Activated T-helper 9 cell treated with anti-CD3 and anti-CD28 coated beads, Interleukin-2, amount 50 U/mL, for 16 hours (primary cell): ENCODE measurements at places on chromosomes 6 and 20.

DNA sequence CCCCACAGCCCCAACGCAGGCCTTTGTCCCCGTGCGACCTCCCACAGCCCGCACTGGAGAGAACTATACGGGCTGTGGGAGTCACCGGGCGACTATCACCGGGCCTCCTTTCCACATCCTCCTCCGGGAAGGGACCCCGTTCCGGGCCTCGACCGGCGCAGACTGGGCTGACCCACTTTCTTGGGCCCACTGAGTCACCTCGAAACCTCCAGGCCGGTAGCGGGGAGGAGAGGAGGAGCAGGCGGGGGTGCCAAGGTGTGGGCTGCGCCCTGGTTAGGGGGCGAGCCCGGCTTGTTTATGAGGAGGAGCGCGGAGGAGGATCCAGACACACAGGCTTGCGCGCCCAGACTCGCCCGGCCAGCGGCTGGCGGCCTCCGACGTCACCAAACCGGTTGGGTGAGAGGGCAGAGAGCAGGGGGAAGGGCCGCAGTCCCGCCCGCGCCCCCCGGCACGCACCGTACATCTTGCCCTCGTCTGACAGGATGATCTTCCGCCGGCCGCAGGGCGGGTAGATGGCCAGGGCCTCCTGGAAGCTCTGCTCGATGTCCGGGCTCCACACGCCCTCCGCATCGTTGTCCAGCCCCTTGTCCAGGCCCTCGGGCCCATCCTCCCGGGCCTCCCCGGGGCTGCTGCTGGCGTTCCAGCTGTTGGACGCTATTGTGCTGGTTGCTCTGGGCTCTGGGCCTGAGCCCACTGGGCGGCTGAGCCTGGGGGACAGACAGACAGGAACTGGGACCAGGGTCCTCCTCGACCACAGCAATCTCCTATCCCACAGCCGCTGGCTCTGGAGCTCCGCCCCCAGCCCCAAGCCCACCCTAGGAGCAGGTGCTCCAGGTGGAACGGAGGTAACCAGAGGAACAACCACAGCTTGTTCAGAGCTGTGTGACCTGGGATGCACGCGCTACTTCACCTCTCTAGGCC is 10.6 kb downstream of the TEAD3 start:
- no peak for DNase-seq

DNA sequence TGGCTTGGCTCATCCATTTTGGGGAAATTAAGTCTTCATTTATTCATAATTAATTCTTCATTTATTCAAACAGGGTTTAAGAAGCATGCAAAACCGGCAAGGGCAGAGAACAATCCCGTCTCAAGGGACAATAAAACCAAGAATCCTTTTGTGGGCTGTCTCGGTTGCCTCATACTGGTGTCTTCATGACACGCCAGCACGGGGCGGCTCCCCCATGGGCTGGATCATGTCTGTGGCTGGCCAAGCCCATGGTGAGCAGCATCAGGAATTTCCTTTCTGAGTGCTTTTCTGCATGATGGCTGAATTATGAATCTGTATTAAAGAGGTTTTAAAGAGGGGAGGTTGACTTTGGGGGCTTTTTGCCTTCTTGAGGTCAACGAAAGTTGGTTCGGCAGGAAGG is 38.3 kb upstream of the DUSP22 start:
- DNase-seq = no peak

DNA sequence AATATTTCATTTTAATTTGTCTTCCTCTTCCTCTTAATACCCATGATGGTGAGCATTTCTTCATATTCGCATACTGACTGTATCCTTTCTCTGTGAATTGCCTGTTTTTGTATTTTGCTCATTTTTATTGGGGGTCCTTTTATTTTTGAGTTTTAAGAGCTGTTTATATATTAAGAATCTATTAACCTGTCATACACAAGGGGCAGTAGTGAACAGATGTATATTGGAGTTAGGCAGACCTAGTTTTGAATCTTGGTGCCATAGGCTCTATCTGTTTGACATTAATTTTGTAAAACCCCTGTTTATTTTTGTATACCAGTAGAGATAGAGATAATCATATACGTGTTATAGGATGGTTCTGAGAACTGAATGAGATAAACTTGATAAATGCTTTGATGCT is 3.1 kb upstream of the WFDC5 start:
- no peak for DNase-seq

- DNase-seq = no peak
Observed at GRCh38 chr6:146200176-146200575, 171.3 kb downstream of the GRM1 start.

DNA sequence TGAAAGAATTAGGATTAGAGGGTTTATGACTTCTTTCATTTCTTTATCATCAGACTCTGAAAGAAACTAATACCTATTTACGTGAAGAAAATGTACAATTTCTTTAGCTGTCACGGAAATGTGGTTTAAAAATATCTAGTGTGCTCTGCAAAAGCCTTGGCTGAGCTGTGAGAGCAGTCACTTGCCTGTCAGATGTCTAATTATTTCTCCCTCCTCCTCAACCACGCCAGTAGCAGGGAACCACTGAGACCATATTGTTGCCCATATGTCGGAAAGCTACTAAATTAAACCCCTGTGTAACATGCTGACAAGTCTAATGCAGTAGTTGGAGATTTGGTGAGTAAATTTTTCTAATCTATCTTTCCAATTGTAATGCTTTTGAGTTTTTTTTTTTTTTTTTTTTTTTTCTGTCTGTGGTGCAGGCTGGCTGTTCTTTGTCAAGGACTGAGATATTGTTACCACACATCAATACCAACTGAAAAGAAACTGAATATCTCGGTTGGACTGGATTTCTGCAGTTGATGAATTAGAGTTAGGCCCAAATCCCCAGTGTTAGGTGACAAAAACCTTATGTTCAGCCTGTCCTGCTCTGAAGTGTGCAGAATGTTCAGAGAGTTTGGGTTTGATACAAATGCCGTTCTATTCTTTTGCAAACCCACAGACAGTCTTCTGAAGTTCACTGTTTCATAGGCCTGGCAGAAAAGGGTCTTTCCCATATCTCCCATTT is 302.9 kb upstream of the SYNCRIP start:
- DNase-seq = no peak

DNA sequence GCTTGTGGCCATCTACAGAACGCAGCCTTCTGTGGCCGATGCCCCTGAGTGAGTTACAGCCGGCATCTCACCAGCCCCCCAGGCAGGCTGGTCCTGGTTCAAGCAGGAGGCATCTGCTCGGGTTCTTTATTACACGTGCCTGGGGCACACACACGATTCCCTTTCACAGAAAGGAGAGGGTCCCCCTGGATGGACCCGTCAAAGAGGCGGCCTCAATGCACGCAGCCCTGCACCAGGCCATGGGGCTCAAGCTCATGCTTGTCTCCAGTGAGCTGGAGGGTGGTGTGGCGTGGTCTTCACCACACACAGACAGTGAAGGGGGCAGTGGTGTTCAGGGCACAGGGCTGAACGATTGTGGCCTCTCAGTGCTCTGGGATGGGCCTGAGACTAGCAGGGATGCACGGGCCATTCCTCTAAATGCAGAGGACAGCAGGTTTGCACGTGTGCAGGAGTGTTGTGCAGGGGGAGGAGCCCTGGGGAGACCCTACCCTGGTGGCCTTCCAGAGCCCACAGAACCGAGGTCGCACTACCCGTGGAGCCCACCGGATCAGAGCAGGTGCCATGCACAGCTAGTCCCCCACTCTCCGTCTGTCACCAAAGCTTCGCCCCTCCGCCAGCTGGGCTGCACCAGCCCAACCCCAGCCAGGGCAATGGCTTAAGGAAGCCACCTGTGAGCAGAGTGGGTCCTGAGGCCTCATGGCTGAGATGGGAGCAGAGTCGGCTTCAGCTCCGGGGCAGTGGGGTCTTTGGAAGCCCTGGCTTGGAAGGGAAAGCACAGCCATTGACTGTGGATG is 23.1 kb downstream of the FRMD1 start:
- no peak for DNase-seq

- no peak for DNase-seq
Observed at GRCh38 chr6:66508433-66508832, 801.4 kb upstream of the EYS start.

DNA sequence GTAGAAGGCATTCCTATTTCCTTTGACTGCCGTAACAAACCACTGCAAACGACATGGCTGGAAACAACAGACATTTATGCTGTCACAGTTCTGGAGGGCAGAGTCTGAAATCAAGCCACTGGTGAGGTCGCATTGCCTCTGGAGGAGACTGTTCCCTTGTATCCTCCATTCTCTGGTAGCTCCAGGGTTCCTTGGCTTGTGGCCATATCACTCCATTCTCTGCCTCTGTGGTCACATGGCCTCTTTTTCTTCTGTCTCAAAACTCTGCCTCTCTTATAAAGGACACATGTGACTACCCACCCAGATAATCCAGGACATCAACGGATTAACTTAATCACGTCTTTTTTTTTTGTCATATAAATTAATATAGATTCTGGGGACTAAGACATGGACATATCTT is 84.4 kb downstream of the LYRM2 start:
- no peak for DNase-seq
